ENCODE measurements at places on chromosomes 4 and X. TPM values are rescaled to one million over a fixed set of nuclear protein-coding genes. Genes with fewer than 3 reads are reported as not detected.

The AREG gene
- total RNA-seq: 52.8 TPM

The SLC25A43 gene
- 1.4 TPM for total RNA-seq

The TMEM271 gene
- total RNA-seq: not detected

The SSX3 gene
- total RNA-seq: not detected

The USP53 gene
- 24.7 TPM for total RNA-seq

The ABLIM2 gene
- total RNA-seq: 1.2 TPM

The SMPX gene
- not detected for total RNA-seq

The LIN54 gene
- total RNA-seq: 10.6 TPM

The POU3F4 gene
- total RNA-seq: not detected

The PF4V1 gene
- total RNA-seq: not detected

The SPANXA1 gene
- total RNA-seq: not detected

The ARAP2 gene
- total RNA-seq: 95.8 TPM

The PAGE2B gene
- total RNA-seq: not detected

The TKTL1 gene
- total RNA-seq: 1.3 TPM

The HTR2C gene
- not detected for total RNA-seq

The ZMAT1 gene
- 15.7 TPM for total RNA-seq

The ZFX gene
- 55.8 TPM for total RNA-seq

The PHEX gene
- 0.41 TPM for total RNA-seq

The SATL1 gene
- total RNA-seq: not detected

The CHST7 gene
- 9.4 TPM for total RNA-seq

The G3BP2 gene
- 410 TPM for total RNA-seq

The PWWP3B gene
- not detected for total RNA-seq

The MID1 gene
- not detected for total RNA-seq

The CXCL6 gene
- total RNA-seq: not detected

The MND1 gene
- total RNA-seq: not detected

The ADAD1 gene
- total RNA-seq: not detected

The NSUN7 gene
- 0.14 TPM for total RNA-seq

The CSAG3 gene
- total RNA-seq: not detected

The NLGN3 gene
- 4.6 TPM for total RNA-seq

The GLOD5 gene
- total RNA-seq: not detected

The DRD5 gene
- total RNA-seq: not detected

The STPG2 gene
- total RNA-seq: not detected

The DOK7 gene
- not detected for total RNA-seq

The PAGE2 gene
- total RNA-seq: not detected

The SMIM31 gene
- not detected for total RNA-seq

The BMX gene
- total RNA-seq: not detected

The SLAIN2 gene
- total RNA-seq: 76.5 TPM

The FGA gene
- total RNA-seq: not detected

The ZDHHC15 gene
- total RNA-seq: 0.06 TPM

The FIP1L1 gene
- total RNA-seq: 59.9 TPM

The NOCT gene
- 45.7 TPM for total RNA-seq

The NDP gene
- total RNA-seq: not detected

The HMX1 gene
- not detected for total RNA-seq

The TBC1D1 gene
- 42.4 TPM for total RNA-seq

The GRIA3 gene
- total RNA-seq: not detected

The EXOC1L gene
- total RNA-seq: not detected
